ENCODE measurements at places on chromosomes 1 and 21.

DNA sequence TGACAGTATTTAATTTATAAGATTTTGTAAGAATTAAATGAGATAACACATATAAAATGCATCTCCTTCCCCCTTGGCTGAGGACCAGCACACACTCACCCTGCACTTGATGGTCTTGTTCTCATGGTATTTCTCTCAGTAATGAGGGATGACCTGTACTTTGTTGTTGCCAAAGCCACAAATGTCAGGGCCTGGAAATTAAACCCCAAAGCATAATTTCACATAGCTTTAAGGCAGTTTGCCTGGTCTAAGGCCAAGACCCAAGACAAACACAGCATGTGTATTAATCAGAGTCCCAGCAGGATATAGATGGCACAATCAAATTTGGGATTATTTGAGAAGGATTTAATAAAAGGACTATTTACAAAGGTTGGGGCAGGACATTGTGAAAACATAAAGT is 48.6 kb upstream of the EPS15 start:
- DNase-seq = no peak

DNA sequence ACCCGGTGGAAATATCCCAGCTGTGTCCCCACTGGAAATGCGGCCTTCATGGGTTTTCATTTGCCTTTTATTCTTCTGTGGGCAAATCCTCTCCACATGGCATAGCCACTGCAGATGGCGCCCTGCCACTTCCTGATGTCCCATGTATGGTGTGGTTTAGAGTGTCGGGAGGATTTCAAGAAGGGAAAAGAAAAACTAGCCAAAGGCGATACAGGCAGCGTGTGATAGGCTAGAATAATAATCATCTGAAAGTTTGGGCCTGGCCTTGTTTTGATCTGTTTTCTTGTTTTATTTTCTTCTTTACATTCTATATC is 123.6 kb downstream of the PEX14 start:
- no peak for DNase-seq

DNA sequence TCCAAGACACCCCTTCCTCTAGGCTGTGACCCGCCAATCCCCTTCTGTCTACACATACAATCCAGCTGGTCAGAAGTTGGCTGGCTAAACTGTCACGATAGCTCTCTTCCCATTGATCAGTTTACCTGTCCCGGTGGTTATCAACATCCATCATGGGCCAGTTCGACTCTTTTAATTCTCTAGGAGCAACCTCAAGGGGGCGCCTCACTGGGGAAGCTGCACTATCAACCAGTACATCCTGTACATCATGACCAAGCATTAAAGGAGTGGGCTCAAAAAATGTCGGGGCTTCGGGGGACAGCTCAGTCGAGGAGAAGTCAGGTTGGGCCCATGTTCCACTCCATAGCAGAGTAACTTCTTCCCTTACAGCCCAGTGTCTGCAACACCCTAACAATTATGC is 53.2 kb upstream of the B3GALNT2 start:
- DNase-seq = no peak

GRCh38 chr1:225772323-225772768 is 5.3 kb upstream of the SRP9 start:
- no peak for DNase-seq

All from stimulated activated CD8-positive, alpha-beta memory T cell treated with anti-CD3 and anti-CD28 coated beads, Interleukin-7, amount 100 ng/mL, for 1 hour (primary cell).